ENCODE measurements at places on chromosomes 16 and 17.

- no peak for DNase-seq
These were observed 24.3 kb downstream of the SUPT6H start for GRCh38 chr17:28686296-28686695.

- DNase-seq = no peak
These were observed at the start of gene VAT1L for GRCh38 chr16:77788181-77789084. Gene VAT1L (plus strand): TSS chr16:77788564. CDS start chr16:77788683, 119 bp downstream.

DNA sequence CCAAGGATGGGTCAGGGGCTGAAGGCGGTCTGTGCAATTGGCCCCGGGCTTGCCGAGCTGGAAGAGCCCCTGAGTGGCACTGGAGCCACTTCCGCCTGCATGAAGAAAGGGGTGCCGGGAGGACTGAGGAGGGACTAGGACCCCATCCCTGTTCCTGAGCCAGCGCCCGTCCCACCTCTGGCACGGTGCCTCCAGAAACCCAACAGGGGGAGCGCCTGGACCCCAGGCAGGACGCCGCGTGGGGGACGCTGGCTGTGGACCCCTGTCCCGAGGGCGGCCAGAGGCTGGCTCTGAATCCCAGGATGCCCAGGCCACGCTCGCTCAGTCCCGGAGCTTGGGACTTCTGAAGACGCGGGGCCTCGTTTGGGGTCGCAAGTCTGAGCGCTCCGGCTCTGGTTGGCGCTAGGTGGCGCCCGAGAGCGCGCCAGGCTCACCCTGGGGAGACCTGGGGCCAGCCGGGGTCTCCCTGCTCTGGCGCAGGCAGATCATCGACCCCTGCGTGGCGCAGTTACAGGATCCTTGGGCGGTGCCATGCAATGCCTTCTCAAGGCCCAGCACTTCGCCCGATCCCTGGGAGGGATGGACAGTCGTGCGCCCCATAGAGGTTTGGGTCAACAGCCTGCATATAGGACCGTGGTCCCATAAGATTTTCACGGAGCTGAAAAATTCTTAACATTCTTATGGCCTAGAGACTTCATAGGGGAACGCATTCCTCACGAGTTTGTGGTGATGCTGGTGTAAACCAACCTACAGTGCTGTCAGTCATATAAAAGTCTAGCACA, 58.5 kb upstream of the CREBBP start:
- peak; percentile 30 for DNase-seq

DNA sequence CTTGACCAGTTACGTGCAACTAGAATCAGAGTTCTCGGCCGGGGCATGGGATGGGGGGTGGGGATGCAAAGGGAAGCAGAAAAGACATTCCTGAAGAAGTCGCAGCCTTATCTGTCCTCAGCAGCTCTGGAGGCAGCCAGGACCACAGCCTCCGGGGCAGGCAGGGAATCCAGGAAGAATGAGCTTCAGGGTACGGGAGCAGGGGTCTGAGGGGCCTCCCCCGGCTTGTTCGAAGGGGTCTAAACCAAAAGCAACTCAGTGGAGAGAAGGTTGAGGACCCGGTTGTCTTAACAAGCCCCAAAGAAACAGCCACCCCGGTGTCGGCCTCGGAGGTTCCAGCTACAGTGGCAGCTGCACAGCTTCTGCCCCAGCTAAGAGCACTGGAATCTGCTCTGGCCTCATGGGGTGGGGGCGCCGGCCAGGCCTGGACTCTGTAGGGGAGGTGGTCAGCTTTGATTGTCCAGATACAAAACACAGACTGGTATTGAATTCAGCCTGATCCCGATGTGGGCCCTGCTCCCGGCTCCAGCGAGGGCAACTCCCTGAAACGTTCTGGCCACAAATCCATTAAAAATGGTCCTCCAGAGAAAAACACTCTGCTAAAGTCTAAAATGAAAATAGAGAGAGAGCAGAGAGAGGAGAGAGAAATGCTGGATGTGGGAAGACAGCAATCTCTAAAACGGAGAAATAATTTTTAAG, 7.7 kb downstream of the HOXB4 start:
- peak; percentile 64 for DNase-seq

DNA sequence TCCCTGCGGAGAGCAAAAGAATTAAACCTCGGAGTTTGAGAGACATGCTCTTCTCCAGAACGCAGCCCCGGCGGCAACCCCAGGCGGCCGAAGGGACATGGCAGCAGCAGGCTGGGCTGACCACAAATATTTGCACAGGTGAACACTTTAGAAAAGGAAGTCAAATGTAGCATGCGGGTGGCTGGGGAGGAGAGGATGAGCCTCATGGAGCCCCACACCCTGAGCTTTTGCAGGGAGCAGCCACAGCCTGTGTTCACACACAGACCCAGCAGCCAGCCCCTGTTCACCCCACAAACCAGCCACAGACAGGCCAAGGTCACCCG, 17.8 kb downstream of the HS3ST6 start:
- no peak for DNase-seq

GRCh38 chr17:81419886-81420768, 24.9 kb downstream of the BAHCC1 start:
- DNase-seq = peak; percentile 51

- DNase-seq = no peak
These were observed 42.2 kb downstream of the PAFAH1B1 start for GRCh38 chr17:2635675-2636074.
